ENCODE measurements at places on chromosomes 3 and 15.

DNA sequence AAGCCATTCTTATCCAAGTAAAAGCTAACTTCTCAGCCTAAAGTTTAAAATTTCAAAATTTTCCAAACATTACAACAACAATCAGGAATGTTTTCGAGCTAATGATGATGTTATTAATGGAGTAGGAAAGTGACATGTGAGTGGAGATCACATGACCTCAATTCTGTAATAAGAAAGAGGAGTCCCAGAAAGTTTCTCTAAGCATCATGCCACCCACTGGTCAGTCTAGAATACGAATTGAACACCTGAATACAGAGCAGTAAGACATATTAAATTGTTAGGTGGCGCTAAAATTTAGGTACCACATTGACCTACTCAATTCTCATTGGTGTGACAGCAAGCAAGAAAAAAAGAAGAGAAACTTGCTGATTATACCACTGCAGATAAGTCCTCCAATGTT is 163.9 kb downstream of the DCLK3 start:
- no peak for DNase-seq

DNA sequence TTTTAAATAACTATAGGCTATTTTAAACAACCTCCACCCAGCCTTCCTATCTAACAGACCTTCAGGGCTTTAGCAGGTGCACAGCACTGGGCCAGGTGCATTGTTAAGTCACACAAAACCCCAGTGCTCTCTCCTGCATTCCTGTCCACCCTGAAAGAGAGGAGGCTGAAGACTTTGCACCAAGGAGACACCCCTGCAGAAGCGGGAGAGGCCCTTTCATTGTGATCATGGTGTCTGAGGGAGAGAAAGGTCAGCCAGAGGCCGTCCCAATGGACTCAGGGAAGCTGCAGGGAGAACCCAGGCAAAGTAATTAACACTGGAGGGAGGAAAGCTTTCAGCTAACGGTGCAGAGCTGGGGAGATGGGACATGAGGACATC is 5.2 kb downstream of the LRIG1 start:
- no peak for DNase-seq

DNA sequence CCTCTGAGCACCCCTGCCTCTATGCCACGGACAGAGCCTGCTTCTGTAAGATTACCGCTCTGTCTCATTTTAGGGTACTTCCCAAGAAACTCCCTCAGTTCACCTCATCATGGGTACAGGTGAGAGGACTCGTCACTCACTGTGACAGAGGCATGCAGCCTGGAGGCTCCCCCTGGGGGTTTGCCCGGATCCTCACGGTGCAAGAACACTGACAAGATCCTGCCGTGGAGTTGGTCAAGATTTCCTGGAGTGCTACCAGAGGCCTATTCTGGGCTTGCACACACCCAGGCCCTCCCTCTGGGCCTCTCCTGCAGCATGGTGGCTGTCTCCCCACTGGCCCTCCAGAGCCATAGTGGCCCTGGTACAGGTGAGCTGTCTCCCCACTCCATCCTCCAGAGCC is 103.1 kb upstream of the TNIK start:
- no peak for DNase-seq

DNA sequence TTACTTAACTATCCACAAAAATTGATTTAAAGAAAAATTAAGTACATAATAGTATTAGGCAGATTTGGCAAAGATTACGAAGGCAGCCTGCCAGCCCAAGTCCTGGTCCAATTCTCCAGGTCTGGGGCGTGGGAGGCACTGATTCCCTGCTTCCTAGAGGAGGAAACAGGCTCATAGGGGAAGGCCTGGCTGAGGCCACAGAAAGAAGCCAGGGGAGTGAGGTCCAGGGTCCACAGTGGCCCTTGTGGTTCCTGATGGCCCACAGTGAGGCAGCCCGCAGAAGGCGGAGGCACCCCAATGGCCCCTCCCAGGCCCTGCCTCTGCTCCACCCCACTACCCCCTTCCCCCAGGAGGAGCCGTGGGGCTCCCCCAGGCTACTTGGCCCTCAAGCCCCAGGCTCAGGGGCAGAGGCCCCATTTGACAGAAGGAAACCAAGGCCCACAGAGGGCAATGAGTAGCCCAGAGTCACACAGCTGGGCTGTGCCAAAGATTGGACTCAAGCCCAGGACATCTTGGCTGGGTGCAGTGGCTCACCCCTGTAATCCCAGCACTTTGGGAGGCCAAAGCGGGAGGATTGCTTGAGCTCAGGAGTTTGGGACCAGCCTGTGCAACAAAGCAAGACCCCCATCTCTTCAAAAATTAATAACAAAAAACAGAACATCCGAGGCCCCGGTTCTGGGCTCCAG is 21.0 kb downstream of the H1-8 start:
- DNase-seq: no peak

- no peak for DNase-seq
Observed at GRCh38 chr3:110423276-110423675, 648.3 kb upstream of the NECTIN3 start.

GRCh38 chr3:31029706-31030105 is 135.2 kb upstream of the GADL1 start:
- DNase-seq: peak; percentile 10

DNA sequence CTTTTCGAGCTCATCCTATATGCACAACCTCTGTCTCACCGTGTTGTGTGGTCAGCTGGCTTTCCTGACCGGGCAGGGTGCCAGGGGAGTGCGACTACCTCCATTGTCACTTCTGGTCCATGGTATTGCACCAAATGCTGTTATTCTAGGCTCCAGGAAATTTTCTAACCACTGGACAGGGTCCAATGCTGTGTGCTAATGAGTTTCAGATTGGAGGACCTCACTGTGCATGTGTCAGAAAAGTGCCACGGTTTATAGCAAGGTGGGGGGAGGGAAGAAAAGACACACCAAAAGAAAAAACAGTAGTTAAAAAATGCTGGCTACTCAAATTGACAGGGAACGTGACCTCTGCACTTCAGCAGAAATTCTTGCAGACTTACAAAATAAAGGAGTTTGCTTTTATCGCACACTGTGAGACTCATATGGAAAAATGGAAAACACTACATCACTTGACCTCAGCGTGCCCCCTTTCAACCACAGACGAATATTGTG is 480.1 kb downstream of the FOXP1 start:
- DNase-seq: no peak

DNA sequence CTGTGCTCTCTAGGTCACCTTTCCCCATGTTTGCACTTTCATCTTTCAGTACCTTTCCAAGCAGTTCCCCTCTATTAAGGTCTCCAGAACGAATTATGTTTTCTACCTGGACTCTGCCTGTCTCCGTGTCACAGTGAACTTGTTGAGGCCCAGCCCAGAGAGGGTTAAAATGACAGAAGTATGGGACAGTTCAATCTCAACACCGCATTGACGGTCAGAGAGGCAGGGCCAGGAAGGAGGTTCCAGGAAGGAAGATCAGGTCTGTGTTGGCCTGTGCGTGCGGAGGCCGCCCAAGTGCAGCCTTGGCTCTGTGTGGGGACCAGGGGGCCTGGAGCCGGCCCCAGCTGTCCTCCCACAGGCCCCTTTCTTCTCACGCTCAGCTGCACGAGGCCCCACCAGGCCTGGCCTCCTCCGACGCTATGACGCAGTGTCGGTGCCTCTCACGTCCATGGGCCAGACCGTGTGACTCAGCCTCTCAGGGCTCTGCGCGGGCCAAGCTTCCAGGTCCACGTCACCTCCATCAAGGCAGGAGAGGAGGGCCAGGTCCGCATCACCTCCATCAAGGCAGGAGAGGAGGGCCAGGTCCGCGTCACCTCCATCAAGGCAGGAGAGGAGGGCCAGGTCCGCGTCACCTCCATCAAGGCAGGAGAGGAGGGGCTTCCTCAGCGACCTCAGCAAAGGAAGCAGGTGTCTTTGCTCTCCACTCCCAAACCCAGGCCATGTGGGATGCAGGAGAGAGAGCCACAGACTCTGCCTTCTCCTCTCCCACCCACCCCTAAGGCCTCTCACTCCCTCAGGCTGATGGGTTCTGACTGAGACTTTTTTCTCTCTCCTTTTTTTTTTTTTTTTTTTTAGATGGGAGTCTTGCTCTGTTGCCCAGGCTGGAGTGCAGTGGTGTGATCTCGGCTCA is 83.1 kb downstream of the CPN2 start:
- DNase-seq: no peak

DNA sequence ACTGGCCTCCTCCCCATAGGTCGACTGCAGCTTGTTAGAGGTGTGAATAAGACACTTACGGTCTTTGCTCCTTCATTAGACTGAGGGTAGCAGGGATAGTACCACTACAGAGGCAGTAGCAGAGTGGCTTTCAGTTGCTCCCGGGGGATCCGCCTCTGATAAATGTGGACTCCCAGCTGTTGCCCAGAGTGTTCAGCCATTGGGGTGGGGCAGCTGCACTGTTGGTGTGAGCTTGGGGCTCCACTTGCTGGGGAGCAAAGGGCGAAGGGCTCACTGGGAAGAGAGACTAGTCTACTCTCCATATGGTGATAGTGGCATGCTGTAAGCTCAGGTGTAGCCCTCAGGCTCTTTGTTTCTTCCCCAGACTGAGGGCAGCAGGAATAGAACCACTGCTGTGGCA is 239.1 kb downstream of the LRRN1 start:
- no peak for DNase-seq

GRCh38 chr3:196202516-196202970 is 8.7 kb downstream of the ZDHHC19 start:
- no peak for DNase-seq

GRCh38 chr15:54250326-54250725 is 272.1 kb downstream of the UNC13C start:
- DNase-seq: no peak

DNA sequence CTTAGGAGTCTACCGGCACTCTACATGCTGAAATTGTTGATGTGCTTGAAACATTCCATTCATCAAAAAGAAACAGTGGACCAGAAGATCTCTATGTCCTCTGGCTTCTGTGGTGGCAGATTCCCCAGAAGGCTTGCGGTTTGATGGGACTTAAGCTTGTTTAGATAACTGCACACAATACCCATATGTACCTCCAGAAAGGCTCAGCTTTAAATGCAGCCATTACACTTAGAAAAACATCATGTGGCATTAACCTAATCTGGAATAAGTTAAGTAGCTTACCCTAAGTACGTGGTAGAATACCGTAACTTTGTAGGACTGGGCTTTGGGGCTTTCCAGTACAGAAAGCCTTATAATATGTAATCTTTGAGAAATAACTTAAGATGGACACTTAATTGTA is 187.3 kb downstream of the RBMS3 start:
- DNase-seq: no peak

- DNase-seq: no peak
Observed at GRCh38 chr3:38548154-38548931, 52.2 kb downstream of the EXOG start.

DNA sequence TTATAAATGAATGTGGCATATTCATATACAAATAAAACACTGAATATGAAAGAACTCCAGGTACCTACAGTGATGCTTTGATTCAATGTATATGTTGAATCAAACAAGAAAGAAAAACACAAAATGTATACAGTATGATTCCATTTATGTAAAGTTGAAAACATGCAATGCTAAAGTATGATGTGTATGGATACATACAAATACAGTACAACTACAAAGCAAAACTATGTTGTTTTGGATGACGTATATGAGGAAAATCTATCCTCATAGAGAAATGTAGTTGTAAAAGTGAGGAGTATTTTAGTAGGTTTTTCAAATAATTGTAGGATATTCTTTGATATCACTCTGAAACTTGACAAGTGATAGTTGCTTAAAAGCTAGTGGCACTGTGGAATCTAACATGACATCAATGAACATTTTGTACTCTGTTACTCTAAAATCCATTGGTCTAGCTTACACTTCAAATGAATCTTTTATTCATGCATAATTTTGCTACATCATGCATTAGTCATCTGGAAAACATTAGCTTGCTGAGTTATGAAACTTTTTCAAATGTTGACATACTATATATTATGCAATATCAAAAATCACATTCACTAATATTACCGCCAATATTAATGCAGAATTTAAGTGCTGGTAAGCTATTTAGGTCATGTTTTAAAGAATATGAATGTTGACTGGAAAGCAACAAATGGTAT is 278.1 kb upstream of the CHRNA7 start:
- DNase-seq: no peak

GRCh38 chr3:74603292-74603691 is 11.2 kb downstream of the CNTN3 start:
- no peak for DNase-seq
